ENCODE measurements at places on chromosomes 13 and 19.

- DNase-seq: no peak
Observed at GRCh38 chr13:101489643-101490405, 37.3 kb downstream of the ITGBL1 start.

DNA sequence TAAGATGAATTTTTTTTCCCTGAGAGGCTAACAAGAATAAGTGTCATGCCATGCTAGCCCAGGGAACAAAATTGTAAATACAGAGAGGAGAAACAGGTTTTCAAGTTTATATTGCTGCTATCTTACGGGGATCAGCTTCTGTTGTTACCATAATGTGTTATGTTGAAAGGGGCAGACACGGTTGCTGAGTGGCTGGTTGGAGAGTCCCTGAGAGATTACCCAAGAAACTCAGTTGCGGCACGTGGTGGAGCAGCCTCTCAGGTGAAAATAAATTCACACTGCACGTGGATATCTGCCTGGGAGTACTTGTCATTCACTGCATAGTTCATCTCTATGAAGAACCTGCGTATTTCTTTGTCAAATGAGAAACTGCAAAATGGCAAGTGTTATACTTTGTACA is 293.6 kb downstream of the TDRD3 start:
- DNase-seq: no peak

DNA sequence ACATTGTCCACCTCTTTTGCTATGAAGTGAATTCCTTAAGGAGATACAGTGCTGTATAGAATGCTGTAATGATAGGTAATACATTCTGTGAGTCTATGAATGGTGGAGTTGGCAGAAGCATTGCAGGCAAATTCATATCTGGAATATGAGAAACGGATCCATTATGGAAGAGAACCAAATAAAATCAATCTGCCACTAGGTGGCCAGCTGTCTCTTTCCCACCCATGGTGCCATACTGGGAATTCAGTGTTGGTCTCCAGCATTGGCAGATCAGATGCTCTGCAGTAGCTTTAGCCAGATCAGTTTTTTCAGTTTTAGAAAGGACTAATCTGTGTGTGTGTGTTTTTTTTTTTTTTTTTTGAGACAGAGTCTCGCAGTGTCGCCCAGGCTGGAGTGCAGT is 27.6 kb downstream of the DNAJC3 start:
- DNase-seq: no peak

DNA sequence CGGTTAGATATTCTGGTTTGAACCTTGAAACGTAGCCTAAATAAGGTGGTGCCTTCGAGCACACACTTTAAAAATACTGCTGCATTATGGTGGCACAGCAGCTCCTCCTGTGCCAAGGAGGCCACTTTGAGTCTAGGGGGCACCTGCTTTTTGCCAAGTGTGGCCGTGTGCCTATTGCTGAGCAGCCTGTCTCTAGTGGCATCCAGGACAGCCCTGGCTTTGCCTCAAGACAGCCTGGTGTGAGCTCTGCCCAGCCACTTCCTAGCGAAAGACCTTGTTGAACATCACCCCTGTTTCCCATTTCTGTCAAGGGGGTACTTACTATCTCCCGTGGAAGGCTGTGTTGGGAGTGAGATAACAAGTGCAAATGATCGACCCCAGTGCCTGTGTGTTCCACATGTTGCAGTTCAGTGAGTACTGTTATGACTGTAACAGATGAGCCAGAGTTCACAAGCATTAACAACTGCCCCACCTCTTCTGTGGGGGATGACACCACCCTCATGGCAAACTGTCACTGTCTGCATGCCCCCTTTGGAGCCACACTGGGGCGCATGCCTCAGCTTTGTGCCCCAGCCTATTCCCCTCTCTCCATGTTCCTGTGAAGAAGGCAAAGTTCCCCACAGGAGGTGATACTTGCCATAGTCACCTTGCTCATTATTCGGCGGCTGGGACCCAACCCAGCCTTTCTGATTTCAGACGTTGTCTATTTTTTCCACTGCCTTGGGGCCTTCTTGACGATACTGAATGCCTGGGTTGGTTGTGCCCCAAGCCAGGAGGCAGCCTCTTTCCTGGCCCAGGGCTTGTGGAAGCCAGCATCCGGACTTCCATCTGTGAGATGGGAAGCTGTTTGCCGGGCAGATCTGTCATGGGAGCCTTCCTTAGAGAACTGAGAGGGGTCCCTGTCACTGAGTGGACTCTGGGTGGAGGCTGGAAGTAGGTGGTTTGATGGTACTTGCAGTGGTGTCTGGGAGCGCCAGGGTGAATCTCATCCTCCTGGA is 5.4 kb downstream of the GATAD2A start:
- no peak for DNase-seq

DNA sequence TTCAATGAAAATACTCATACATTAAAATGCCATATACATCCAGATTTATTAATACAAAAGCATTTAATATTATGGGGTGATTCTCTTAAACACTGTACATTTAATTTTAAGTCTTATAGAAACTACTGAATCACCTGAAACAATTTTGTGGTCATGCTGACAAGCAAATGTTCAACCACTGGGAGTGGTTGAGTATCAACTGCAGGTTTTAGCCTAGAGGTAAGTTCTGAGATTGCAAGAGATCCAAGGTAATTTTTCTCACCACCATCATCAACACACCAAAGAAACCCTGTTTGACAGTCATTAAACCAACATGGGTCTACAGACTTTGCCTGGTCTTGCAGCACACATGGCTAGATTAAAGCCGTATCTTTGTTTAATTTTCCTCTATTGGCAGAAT is 196.3 kb downstream of the LHFPL6 start:
- no peak for DNase-seq

DNA sequence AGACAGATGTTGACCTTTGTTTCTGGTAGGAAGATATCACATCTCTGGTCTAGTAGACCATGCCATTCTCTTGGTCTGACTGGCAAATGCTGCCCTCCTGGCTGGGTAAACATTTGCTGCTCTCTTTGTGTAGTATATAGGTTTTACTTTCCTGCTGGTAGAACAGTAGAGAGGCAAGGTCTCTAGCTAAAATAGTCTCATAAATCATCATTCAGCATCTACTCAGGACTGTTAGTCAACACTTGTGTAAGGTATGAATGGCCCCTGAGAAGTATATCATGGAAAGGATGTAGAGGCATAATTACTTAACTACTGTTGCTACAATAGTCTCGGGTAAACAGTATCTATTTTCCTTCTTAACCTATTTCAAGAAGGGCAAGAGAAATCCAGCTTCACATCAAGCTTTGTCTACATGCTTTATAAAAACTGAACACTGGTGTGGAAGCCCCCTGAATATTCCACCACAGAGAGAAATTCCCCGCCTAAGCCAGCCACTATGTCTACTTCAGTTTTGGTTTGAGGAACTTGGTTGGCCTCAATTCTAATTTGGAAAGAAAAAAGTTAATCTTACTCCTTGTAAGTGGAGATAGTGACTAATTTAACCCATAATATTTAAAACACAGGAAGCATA is 18.4 kb upstream of the MYCBP2 start:
- peak; percentile 52 for DNase-seq

DNA sequence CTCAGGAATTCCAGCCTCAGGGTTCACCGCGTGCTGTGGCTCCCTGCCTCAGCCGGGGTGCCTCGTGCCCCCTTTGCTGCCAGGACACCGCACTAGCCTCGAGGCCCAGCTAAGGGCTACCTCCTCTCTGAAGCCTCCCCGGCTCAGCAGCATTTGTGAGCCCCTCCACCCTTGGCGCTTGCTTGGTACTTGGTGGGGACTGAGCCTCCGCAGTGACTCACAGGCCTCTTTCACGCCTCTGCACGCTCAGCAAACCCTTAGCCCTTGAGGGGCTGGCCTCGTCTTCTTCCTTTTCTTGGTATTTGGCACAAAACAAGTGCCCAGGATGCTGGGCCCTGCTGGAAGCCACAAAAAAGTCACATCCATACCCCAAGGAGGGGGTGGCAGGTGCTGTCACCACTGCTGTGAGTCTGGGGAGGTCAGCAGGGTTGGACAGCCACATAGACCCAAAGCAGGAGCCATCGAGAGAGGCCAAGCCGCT is 85.4 kb upstream of the TM9SF2 start:
- no peak for DNase-seq

GRCh38 chr13:20654156-20654555 is 49.3 kb upstream of the IL17D start:
- DNase-seq: no peak

DNA sequence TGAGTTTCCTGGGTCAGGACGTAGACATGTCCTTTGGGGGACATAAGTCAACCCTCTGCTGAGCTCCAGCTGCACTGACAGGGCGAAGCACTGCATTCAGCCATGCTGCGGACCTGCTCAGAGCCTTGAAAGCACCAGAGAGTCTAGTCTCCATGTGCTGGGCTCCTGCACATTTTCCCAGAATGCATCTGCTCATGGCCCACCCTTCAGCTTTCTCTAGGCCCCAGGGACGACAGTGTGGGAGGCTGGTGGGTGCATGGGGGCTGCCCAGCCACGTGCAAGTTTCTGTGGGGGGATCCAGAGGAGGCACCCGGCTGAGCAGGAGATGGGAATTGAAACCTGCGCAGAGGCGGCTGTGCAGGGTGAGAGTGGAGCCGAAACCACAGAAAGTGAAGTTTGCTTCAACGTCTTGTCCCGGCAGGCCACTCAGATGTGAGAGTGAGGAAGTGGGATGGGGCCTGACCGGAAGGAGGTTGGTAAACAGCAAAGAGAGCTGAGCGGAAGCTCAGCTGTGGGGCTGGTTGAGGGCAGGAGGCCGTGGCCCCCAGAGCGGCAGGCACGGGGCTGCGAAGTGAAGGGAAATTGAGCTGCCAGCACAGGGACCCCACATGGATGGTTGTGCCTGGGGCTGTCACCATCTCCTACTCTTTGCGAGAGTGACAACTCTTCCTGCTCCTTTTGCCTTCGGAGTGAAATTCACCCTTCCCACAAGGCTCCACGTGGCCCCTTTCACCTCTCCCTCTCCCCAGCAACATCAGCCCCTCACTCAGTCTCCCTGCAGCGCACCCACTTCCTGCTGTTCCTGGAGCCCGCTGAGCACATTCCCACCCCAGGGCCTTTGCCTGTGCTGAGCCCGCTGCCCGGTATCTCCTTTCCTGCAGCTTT is 11.8 kb downstream of the PGLS start:
- DNase-seq: no peak

DNA sequence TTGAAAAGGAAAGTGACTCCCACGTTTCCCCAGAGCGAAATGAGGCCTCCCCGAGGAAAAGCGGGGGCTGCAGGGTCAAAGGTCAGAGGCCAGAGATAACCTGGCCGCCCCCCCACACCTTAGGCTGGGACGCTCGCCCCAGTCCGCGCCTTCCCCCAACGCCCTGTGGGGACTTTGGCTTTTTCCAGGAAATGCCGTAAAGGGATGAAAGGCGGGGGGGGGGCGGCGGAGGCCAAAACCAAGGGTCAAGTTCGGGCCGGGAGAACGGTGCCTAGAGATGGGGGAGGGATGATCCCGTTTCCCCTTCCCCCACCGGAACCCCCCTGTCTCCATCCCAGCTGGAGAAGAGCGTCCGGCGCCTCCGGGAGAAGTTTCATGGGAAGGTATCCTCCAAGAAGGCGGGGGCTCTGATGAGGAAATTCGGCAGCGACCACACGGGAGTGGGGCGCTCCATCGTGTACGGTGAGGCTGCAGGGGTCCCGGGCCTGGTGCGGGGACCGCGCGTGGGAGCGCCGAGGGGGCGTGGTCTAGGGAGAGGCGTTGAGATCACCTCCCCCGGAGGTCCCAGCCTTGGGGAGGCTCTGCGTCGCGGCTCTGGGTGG is 575 bp downstream of the SHFL start:
- no peak for DNase-seq

DNA sequence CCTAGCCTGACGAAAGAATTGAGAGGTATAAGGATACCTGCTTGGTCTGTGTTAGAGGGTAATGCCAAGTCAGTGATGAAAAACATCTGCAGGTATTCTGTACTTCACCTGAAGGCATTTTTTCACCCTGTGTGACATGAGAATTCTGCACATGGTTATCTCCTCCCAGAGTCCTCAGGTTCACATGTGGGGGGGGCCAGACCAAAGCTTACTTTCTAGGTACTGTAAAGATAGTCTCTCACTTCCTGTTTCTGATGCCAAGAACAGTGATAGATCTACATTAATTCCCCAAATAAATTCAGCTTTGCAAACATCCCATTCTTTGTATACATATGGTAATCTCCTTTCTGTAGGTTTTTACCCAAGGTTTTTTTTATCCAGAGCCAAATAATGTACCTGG is 53.4 kb downstream of the GPC6 start:
- no peak for DNase-seq

DNA sequence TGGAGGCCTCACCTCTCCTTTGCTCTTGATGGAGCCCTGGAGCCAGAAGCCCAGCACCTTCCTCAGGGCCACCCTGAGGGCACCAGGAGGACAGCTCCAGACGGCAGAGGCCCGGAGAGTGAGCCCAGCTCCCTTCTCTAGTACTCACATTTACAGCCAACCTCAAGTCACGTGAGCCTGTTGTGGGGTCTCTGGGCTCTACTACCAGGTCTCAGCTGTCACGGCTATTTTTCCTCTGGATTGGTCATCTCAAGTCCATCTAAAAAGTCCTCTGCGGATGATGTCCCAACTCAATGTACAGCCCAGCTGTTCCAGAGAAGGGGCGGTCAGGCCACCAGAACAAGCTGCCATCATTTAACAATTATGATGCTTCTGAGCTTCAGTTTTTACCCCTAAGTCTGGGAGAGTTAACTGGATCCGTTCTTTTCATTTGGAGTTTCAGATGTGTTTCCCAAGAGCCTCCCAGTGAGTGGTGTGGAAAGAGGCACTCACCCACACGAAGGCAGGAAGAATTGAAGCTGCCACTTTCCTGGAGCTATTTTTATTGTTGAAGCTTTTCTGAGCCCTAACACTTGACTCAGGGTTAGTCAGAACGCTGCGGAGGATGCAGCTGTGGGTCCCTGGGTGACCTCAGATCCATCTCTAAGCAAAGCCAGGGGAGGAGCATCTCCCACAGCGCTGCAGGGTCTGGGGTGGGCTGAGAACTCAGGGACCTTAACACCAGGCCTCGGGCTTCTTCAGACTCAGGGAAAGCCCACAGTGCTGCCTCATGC is 143.5 kb upstream of the UBL3 start:
- DNase-seq: no peak

- DNase-seq: no peak
Observed at GRCh38 chr13:89520468-89520867, 1827.0 kb upstream of the MIR17HG start.

DNA sequence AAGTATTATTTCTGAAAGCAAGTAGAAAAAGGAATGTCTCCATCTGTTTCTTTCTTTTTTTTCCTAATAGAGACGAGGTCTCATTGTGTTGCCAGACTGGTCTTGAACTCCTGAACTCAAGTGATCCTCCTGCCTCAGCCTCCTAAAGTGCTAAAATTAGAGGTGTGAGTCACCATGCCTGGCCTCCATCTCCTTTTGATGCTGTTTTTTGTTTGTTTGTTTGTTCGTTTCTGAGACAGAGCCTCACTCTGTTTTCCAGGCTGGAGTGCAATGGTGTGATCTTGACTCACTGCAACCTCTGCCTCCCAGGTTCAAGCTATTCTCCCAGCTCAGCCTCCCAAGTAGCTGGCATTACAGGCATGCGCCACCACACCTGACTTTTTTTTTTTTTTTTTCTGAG is 14.5 kb upstream of the ABCC4 start:
- DNase-seq: no peak

GRCh38 chr19:50040967-50041366 is 15.2 kb downstream of the ZNF473 start:
- DNase-seq: no peak

Measured in NCI-H1105 treated with DMSO at 0.1 percent for 48 hours (cell line).